ENCODE measurements at places on chromosomes 11 and 22. TPM values are rescaled to one million over a fixed set of nuclear protein-coding genes. Genes with fewer than 3 reads are reported as not detected.
A peak's percentile ranks its signal among the peaks of the same experiment; 100 is the strongest.

DNA sequence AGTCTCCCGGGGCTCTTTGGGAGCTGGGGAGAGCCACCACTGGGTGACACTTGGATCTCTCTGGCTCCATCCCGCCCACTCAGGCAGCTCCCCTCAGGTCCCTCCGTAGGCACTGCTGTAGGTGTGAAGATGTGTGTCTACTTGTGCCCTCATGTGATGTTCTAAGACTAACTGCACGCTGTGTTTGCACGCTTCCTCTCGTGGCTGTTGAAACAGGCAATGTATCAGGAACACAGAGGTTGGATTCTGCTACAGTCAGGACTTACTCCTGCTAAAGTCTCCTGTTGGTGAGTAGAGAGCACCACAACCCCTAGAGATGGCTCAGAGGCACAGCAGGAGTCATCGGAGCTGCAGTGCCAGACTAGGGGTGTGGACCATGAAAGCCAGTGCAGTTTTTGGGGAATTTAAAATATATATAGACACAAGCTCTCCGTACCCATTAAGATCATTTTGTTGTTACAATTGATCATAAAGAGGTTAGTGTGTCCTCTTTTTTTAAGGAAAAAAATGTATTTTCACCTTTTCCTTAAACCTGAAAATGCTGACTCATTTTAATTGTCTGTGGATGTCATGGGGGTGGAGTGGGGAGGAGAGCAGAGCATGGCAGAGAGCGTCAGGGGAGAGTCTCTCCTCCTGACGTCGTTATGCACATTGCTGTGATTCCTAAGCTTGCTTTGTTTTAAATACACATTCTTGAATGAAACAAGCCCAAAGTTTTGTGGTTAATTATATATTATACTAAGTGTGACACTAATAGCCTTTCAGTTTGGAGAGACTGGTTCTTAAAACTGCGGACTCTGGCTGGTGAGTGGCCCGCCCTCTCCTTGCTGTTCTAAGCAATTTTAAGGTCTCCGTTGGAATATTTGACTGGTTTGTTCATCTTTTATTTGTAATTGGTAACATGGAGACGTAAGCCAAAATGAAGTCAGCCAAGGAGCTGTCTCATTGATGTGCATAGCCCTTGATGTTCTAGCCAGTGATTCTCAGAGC, 16.2 kb upstream of the CTTN start:
- H3K27me3 ChIP-seq, result no peaks in the 10 kb centered on the region
- peaks cover 10% of the 10 kb centered on the region for H3K4me1 ChIP-seq
- DNase-seq, result no peak
- peak overlapping the region; percentile 62 for H3K27ac ChIP-seq

DBX1 gene
- total RNA-seq, result not detected

BRMS1 gene
- 41.4 TPM for total RNA-seq

GRCh38 chr11:57560146-57560545, 7.3 kb downstream of the UBE2L6 start:
- no peaks in the 10 kb centered on the region for H3K27me3 ChIP-seq
- no peaks in the 10 kb centered on the region for H3K4me1 ChIP-seq
- peaks cover 17% of the 10 kb centered on the region for H3K36me3 ChIP-seq
- no peak overlapping the region for H3K4me3 ChIP-seq
- peak; percentile 63 for DNase-seq
- no peak overlapping the region for H3K27ac ChIP-seq

- H3K4me1 ChIP-seq, result no peaks in the 10 kb centered on the region
- no peaks in the 10 kb centered on the region for H3K36me3 ChIP-seq
- H3K27ac ChIP-seq, result no peak overlapping the region
- no peak overlapping the region for H3K4me3 ChIP-seq
- H3K27me3 ChIP-seq, result no peaks in the 10 kb centered on the region
- DNase-seq, result no peak
Measured at GRCh38 chr22:47367107-47367690, 604.7 kb downstream of the TBC1D22A start.

GRCh38 chr22:40957601-40958000, 6.4 kb downstream of the RBX1 start:
- no peaks in the 10 kb centered on the region for H3K36me3 ChIP-seq
- no peak overlapping the region for H3K27ac ChIP-seq
- H3K4me3 ChIP-seq, result no peak overlapping the region

OR5P2 gene
- total RNA-seq, result not detected

DNA sequence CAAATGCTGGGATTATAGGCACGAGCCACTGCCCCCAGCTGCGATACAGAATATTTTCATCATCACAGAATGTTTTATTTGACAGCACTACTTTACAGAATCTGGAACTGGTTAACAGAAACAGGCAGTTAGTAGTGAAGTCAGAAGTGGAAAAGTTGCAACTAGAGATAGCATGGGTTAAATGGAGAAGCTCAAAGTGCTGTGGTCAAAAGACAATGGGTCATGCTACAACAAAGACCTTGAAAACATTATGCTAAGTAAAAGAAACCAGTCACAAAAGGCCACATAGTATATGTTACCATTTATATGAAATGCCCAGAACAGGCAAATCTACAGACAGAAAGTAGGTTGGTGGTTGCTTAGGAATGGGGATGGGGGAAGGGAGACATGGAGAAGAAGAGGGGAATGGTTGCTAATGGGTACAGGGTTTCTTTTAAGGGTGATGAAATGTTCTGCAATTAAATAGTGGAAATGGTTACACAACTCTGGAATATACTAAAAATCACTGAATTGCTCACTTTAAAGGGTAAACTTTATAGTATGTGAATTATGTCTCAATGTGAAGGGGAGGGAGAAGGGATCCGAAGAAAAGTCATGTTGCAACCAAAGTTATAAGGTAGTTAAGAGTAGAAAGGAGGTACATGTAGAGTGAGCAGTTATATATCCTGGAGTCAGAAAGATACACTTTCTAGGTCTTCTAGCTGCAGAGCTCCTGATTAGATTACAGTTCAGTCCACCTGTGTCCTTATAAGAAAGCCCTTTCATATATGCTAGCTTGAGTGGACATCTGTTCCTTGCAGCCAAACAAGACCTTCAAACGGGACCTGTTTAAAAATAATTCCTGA, 46.3 kb upstream of the RAPSN start:
- H3K36me3 ChIP-seq, result no peaks in the 10 kb centered on the region
- no peak for DNase-seq
- H3K4me3 ChIP-seq, result no peak overlapping the region
- H3K27ac ChIP-seq, result no peak overlapping the region
- H3K27me3 ChIP-seq, result no peaks in the 10 kb centered on the region
- peaks cover 13% of the 10 kb centered on the region for H3K4me1 ChIP-seq

DNA sequence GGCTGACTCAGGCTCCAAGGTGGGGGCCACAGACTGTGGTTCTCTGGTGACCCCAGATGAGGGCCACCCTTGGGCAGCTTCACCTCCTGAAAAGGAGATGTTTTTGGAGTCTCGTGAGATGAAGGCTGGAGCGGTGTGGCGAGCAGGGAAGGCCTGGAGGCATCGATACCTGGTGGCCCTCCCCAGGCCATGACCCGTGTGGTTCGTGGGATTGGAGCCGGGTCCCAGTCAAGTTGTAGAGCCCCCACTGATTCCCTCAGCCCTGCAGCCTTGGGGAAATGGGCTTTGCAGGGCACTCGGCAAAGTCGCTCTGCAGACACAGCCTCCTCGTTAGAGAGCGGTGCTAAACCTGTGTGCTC, 1083.4 kb downstream of the BRD1 start:
- no peak overlapping the region for H3K27ac ChIP-seq
- H3K4me1 ChIP-seq, result no peaks in the 10 kb centered on the region
- no peak overlapping the region for H3K4me3 ChIP-seq
- no peaks in the 10 kb centered on the region for H3K27me3 ChIP-seq
- DNase-seq, result no peak
- no peaks in the 10 kb centered on the region for H3K36me3 ChIP-seq

- no peak for DNase-seq
- H3K27me3 ChIP-seq, result no peaks in the 10 kb centered on the region
- no peak overlapping the region for H3K27ac ChIP-seq
- H3K36me3 ChIP-seq, result no peaks in the 10 kb centered on the region
- H3K4me1 ChIP-seq, result no peaks in the 10 kb centered on the region
Measured at GRCh38 chr22:48380016-48380665, 1447.5 kb downstream of the BRD1 start.

GRCh38 chr11:83918476-83918875, 632.3 kb upstream of the CCDC90B start:
- no peaks in the 10 kb centered on the region for H3K4me1 ChIP-seq
- no peak overlapping the region for H3K4me3 ChIP-seq
- H3K36me3 ChIP-seq, result no peaks in the 10 kb centered on the region
- H3K27me3 ChIP-seq, result no peaks in the 10 kb centered on the region
- no peak for DNase-seq

PDGFB gene
- 3.9 TPM for total RNA-seq

SCO2 gene
- 2.6 TPM for total RNA-seq

DNA sequence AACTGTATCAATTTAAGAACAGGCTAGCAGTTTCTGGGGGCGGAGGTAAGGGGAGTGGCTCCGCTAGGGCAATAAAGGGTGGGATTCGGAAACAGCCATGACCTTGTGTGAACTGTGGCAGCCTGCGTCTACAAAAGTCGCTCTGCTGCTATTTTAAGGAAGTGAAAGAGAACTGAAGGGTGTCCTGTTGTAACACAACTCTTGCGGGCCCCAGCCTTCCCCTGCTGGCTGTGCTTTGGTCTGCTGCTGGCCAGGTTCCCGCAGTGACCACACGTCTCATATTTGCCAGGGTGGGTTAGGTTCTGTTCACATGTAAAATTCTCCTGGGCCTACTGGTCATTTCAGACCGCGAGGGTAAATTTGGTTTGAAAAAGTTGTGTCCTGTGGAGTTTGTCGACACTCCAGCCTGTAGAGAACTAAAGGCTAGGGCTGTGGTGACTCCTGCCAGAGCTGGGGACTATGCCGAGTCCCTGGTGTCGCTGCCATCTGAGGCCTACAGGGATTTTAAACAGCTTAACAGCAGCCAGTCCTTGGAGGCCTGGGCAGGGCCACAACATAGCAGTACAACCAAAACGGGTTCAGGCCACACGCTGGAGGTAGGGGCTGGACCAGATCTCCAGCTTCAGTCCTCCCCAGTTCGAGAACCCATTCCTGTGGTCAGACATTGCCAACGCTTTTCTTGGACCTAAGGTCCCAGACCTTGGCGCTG, 1.1 kb upstream of the PPFIBP2 start:
- peak overlapping the region; percentile 100 for H3K27ac ChIP-seq
- DNase-seq, result peak; percentile 95
- H3K36me3 ChIP-seq, result no peaks in the 10 kb centered on the region
- H3K4me3 ChIP-seq, result peak overlapping the region; percentile 82

All from thyroid gland (tissue), 4 donors.